CD4-positive, alpha-beta T cell treated with Interleukin-6 at 100 ng/mL for 8 hours (primary cell): ENCODE measurements at places on chromosomes 3 and 15.
A peak's percentile ranks its signal among the peaks of the same experiment; 100 is the strongest.

GRCh38 chr15:28955160-28955992 lies 69.6 kb downstream of the APBA2 start:
- DNase-seq: peak; percentile 25

DNA sequence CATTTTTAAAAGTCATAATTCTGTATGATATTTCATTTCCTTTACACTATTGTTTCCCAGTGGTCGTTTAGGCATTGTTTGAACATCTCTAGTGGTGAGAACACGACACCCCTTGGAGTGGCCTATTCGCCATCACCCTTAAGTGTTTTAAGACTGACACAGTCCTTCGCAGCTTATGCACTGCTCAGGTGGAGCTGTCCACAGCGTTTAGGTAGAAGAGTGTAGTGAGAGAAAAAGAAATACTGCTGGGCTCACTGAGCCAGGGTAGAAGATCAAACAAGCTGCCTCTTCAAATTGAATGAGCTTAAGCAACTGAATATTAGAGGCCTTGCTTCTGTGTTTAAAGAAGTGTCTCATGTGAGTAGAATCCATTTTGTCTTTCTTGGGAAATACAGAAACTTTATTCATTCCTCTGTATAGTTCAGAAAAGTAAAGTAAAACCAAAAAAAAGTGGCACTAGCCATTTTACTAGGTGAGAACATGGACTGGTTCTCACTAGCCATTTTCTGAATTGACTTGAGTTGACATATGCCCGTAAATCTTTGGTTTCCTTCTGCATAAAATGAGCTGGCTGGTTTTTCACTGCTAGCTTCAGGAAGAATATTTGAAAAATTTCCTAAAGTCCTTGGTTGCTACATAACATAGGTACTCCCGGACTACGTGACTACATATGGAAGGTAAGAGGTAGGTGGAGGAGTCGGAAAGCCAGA lies 155.9 kb downstream of the P3H2 start:
- no peak for DNase-seq

GRCh38 chr3:52190294-52191074 lies 7.5 kb upstream of the ALAS1 start:
- no peak for DNase-seq

DNA sequence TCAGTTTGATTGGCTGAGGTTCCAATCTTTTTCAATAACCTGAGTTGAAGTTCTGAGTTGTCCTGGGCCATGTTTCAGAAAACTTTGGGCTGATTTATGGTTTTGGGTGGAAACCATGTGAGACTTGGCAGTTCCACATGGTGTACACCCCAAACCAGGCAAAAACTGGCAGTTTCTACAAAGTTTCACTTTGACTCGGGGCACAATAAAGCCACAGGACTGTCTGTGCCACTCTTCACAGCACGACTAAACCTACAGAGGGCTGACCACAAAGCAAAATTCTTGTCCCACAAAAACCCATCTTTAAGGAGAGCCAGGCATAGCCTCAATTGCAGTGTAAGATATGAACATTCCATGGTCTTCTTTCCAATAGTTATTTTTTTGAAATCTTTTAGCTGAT lies 155.0 kb downstream of the DUT start:
- DNase-seq: no peak

GRCh38 chr3:102002056-102002455 lies 152.7 kb downstream of the NFKBIZ start:
- no peak for DNase-seq

- no peak for DNase-seq
Observed at GRCh38 chr3:55247666-55248065, 239.4 kb downstream of the WNT5A start.

- DNase-seq: no peak
Observed at GRCh38 chr3:71285086-71285485, 298.4 kb downstream of the FOXP1 start.

DNA sequence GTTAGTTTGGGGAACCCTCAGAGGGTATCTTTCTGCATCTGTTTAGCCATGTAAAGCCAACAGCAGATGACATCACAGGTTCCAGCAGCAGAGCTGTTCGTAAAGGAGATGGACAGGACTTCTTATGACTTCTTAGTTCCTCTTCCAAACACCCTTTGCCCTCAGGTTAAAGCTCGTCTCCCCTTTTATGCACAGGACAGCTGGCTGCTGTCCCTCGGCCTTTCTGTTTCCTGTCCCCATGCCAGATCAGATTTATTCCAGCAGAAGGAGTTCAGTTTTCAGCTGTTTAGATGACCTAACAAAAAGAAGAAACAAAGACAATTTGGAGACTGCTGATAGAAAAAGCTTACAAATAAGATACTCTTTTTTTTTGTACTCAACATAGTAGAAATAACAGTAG lies 45.1 kb downstream of the SEC22A start:
- DNase-seq: no peak

DNA sequence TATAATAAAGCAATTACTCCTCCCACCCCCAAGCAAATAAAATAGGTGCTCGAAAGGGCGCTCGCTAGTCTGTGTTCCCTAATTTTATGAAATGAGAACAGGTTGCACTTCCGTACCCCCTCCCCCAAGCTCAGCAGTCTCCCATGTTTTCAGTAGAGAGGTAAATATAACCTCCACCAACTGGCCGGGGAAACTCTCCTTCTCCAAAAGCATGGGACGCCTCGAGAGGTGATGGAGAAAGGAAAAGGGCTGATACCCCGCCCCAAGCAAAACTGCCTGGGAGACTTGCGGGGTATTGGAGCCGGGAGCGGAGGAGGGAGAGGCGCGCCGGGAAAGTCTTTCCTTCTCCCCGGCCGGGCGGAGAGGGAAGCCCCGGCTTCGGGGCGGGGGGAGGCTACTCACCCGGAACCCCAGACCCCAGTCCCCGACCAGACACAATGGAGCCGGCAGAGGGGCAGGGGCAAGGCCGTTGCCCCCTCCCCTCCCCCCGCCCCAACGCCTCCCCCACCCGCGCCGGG lies 605 bp downstream of the DCUN1D1 start:
- DNase-seq: peak; percentile 11

GRCh38 chr3:14725564-14726440 lies 50.9 kb downstream of the C3orf20 start:
- DNase-seq: no peak

DNA sequence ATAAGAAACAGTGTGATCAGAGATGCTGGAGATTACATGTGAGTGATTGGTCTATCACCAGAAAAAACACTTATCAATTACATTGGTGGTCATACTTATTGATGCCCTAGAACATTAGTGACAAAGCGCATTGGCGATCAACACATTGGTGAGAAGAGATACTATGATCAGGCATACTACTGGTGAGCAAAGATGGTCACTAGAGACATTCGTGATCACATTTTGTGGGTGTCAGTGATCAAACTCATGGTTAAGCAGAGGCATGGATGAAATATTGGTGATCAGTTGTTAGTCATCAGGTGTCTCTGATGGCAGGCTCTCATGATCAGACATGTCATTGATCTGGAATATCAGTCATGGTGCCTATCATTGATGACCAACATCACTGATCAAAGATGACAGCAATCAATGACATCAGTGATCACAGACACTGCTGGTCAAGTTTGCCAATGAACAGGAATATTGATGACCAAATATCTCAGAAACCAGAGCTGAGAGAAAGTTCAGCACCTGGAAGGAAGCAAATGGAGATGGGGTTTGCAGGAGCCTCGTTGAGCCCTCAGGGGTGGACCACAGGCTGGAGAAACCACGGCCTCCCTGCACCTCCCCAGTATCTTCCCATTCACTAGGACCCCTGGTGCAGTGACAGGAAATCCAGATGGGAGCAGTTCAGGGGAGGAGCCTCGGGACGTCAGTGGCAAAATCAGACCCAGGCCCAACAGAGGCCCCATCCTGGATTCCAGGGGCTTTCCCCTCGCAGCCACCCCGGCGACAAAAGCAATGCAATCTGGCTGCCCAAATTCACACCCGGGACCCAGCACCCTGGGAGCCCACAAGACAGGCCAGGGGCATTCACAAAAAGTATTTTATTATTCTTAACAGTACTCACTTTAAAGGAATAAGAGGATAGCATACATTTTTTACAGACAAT lies 12.2 kb upstream of the DNAJB8 start:
- DNase-seq: no peak

DNA sequence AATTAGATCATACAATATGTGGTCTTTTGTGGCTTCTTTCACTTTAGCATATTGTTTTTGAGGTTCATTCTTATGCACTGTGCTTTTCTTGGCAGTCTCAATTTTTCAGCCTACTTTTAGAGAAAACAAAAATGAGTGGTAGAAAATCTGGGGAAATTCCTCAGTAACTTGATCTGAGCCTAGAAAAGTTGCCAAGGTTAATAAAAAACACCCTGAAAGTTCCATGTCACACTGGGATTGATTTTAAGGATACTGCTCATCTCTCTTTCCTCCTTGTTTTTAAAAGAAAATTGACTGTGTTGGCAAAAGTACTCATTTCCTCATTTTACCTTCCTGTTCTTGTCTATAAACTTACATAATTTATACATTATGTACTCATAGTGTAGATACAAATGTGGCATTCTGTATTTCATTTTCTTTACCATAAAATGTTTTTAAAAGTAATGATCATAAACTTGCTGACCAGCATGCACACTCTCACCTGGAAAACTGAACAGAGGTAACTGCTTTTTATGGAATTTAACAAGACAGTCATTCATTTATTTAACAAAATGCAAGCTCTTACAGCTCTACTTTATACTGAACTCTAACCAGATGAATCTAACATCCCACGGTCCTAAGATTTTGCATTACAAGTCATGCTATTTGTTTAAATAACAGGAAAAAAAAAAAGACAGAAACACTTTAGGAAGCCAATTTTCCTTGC lies 28.6 kb upstream of the SH3BP5 start:
- DNase-seq: no peak

GRCh38 chr3:58206406-58207011 lies 4.3 kb downstream of the DNASE1L3 start:
- DNase-seq: no peak

- DNase-seq: no peak
Observed at GRCh38 chr3:118075873-118076272, 958.8 kb downstream of the IGSF11 start.

DNA sequence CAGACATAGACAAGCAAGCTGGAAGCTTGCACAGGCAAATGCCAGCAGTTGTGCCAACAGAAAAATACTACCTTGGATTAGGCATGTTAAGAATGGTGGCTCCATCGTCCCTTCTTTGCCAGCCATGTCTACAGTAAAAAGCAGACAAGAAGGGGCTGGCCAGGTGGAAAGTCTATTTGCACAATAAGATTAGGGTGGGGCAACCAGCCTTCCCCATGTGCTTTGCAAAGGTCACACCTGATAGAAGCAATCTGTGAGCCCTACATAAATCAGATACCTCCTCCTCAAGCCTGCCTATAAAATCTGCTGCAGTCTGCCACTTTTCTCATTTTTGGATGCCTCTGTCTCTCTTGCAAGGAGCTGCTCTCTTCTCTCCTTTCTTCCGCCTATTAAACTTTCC lies 555.9 kb downstream of the RSL24D1 start:
- no peak for DNase-seq

DNA sequence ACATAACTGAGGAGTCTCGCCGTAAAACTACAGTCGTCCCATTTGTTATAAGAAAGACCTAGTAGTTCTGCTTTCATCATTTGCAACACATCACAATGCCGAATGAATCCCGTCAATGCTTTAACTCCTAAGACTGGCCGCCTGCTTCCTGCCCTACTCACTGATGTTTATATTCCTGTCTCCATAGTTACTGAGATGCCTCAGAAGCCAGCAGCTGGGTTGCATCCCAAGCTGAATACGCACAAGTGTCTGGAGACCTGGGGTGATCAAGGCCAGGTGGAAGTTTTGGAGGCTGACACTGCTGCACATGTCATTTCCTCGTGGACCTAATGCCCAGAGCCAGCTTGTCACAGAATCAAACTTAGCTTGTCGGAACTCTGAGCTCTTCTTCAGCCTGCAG lies 95.2 kb upstream of the UBE2E1 start:
- DNase-seq: no peak

- no peak for DNase-seq
Observed at GRCh38 chr3:26682406-26682805, 59.8 kb downstream of the LRRC3B start.

DNA sequence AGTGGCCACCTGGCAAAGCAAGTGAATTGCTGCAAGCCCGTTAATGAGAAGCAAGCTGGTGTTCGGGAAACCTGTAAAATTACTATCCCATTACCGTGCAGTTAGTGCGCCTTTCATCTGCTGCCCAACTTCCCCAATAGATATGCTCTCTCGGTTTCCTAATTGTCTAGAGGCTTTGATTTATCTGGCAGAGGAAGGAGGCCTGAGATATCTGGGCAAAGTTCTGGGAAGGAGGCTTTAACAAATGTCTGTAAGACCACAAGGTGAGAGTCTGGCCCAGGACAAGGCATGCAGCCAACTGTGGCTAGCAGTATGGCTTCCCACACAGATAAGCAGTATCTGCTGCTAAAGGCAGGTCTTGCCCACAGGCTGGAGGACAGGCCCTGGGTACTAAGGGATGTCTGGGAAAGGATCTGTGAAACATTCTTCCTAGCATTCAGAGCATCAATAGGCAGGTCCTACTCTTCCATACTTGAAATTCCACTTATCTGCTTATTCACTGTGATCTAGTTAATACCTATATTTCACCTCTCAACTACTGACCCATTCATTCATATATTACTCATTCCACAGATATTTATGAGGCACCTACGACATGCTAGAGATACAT lies 130.0 kb upstream of the SLC2A2 start:
- no peak for DNase-seq

GRCh38 chr15:42032376-42033213 lies 11.8 kb upstream of the PLA2G4E start:
- no peak for DNase-seq

DNA sequence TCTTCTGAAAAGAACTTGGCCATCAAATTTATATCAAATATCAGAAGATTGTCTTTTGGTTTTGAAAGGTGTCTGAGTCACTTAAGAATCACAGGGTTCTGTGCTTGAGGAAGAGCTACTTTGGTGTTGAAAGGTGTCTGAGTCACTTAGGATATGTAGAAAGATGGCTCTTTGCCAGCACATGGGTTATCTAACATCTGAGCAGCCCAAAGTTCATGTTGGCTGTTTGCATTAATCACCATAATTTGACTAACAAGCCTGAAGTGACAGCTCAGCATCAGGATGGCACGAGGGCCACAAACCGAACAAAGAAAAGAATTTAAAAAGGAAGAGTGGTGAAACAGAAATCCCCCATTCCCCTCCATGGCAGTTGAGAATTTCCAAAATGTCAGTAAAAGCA lies 190.5 kb upstream of the CMC1 start:
- DNase-seq: peak; percentile 51

GRCh38 chr15:99738021-99738847 lies 5.0 kb upstream of the LYSMD4 start:
- DNase-seq: no peak

GRCh38 chr15:77819048-77819850 lies 186.5 kb upstream of the LINGO1 start:
- no peak for DNase-seq

DNA sequence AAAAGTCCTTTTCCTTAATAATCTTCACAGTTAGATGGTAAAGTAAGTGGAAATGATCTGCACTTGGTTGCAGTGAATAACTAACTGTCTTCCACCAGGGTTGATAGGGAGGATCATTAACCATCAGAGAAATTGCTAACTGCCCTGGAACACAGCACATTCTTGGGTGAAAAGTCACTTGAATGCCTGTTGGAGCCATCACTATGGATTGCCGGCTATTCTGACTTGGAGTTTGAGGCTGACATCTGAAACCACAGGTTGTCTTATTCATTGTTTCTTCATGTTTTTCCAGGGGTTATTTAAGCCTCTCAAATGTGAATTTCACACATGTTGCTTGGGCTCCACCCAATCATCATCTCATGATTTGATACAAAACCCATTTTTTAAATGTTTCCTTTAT lies 901.4 kb downstream of the MCTP2 start:
- DNase-seq: no peak
